ENCODE measurements at places on chromosomes 3 and 15.

DNA sequence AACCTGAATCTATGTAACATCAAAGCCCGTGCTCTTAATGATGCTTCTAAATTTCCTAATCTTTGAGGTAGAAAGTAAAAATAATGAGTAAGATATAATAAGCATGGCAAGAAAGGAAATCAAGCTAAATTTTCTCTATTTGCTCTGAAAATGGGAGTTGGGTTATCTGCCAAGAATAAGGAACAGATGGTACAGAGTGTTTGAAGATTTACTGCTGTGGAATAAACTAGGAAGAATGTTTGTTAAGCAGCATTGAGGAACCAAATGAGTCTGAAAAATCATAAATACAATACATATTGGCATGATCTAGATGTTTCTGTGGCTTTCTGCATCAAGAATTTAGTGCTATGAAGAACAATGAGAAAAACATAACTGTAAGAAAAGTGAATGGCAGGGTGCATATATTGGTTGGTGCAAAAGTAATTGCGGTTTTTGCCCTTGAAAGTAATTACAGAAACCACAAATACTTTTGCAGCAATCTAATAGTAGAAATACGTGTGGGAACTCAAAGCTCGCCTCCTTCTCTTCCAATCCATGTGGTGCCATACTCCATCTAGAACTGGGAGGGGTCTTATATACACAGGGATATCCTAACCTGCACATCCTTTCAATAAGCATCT is 87.6 kb downstream of the SUCNR1 start:
- no peak for DNase-seq

- no peak for DNase-seq
These were observed 22.9 kb downstream of the CLSTN2 start for GRCh38 chr3:139957844-139958243.

GRCh38 chr3:73475717-73476116 is 149.0 kb downstream of the PDZRN3 start:
- no peak for DNase-seq

DNA sequence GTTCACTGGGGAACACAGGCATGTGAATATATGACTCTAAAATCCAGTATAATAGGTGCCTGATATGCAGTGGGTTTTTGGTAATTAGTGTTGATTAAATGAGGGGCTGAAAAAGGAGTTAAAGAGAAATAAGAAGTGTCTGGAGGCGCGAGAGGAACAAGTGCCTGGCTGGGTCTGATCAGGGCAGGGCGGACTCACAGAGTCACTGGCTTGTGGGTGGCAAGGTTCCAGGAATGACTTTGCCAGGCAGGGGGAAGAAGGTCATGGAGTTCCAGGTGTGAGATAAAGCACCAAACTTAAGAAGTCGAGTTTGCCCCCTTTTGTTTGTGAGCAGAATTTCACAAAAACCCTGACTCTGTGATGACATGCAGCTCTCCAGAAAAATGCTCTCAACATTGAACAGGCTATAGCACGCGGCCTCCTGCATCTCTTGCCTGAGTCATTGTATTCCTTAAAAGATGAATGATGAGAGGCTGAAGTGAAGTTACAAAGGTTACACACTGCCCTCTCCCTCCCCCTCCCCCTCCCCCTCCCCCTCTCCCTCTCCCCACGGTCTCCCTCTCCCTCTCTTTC is 63.0 kb upstream of the LMCD1 start:
- no peak for DNase-seq

DNA sequence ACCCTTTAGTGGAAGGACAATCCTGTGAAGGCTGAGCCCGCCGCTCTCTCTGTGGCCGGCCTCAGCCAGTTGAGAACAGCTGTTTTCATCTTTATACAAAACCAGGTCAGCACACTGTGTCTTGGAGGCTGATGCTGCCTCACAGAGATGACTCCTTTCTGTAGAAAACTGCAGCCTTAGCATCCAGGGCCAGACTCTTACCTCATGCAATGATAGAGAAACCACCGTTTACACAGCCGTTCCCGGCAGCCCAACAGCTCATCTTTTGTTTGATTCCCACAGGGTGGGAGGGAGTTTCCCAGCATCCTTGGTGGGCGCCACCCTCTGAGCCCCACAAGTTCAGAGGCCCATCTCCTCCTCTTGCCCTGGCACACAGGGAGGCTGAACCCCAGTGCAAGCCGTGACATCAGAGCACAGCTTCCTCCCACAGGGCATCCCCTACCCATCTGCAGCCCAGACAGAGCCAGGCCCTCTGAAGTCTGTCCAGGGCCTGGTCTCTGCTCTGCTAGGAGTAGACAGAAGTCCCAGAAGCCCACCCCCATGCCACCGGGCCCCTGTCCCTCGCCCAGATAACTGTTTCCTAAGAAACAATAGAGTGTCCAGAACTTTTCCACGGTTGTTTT is 105.0 kb downstream of the LRRK1 start:
- no peak for DNase-seq

DNA sequence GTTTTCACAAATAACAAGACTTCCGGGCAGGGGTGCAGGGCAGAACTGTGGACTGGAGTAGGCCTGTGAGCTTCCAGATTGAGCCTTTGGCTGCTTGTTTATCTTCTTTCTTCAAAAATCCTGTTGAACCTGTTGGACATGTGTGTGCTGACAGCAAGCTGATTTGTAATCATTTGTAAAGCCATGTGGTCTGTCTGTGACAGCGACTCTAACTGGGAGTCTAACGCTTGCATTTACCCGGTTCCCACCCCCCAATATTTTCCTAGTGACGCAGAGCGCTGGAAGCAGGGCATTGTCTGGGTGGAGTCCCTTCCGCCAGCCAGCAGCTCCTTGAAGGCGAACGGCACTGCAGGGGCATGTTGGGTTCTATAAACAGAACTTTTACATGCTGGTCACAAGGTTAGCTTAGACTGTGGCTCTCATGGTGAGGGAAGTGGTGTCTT is 85.7 kb upstream of the MYZAP start:
- DNase-seq, result peak; percentile 73

- DNase-seq, result no peak
These were observed 64.5 kb upstream of the TP63 start for GRCh38 chr3:189566550-189567130.

- DNase-seq, result no peak
These were observed 8.1 kb upstream of the MAPK6 start for GRCh38 chr15:52010633-52011595.

DNA sequence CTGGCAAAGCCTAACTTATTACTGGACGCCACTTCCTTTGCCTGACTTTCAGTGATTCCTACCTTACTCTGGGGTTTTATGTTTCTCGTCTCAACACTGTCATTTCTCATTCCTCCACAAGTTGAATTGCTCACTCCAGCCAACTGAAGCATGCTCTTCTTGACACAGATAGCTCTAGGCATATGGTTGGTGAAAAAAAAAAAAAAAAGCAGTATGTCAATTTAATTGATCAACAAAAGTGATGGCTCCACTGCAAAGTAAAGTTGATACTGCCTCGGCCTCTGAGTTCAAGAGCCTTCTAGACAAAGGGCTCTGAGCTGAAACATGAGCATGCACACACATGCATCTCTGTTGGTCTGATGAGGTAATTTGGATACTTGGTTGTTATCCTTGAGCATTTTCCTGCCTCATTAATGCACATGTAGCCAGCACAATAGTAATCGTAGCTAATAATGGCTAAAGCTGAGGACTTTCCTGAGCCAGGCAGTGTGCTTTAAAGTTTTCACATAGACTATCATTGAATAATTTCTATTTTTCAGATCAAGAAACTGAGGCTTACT is 21.4 kb upstream of the UBE2Q2 start:
- DNase-seq, result no peak

DNA sequence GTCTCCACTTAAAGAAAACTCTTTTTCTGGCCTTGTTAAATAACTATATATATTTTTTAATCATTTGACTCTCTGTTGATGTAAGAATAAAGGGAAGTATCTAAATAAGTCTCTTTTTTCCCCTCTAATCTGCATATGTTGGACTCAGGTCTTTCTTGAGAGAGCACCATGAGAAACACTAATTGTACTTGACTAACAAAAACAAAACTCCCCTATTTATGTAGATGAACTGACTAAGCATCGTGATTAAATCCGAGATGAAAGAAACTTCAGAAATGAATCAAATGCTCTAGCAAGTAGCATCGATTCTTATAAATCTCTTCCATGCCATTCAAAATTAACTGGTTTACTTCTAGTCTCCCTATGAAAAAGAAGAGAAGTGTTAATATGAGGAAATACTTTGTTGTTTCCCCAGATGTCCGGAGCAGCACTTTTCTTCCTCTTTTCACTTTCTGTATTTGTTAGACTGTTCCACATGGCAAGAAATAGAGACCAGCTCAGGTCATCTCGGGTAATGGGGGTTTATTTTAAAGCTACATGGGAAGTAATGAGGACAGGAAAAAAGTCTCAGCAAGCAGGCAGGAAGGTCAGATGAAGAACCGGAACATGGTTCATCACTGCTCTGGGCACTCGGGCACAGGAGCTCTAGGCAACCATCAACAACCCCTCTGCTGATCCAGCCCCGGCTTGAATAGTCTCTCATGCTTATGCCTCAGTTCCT is 288.3 kb downstream of the CNTN6 start:
- DNase-seq, result no peak

DNA sequence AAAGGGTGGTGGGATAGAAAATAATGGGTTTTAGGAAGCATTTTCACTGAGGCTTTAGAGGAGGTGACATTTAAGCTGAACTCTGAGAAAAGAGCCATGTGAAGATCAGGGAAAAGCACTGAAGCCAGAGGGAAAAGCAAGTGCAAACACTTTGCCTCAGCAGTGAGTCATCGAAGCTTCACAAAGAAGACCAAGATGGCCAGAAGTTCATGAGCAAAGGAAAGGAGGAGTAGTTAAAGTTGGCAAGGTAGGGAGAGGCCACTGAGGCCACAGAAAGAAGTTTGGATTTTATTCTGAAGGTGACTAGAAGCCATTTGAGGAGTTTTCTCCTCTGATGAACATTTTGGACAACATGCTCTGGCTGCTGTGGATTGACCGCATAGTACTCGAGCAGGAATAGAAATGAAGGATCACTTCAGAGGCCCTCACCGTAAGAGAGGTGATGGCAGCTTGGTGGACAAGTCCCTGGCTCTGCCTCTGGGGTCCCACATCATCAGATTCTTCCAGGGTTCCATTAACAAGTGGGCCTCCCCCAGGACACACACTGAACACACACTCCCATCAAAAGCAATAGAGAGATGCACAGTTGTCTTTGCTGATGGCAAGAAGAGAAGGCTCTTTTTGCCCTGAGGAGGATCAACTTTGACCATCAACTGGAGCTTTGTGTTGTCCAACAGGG is 75.5 kb downstream of the TOP2B start:
- DNase-seq, result no peak

GRCh38 chr3:112372396-112372795 is 39.4 kb downstream of the CD200 start:
- DNase-seq, result no peak

- peak; percentile 38 for DNase-seq
These were observed 25.0 kb upstream of the GPR171 start for GRCh38 chr3:151227807-151228665.

DNA sequence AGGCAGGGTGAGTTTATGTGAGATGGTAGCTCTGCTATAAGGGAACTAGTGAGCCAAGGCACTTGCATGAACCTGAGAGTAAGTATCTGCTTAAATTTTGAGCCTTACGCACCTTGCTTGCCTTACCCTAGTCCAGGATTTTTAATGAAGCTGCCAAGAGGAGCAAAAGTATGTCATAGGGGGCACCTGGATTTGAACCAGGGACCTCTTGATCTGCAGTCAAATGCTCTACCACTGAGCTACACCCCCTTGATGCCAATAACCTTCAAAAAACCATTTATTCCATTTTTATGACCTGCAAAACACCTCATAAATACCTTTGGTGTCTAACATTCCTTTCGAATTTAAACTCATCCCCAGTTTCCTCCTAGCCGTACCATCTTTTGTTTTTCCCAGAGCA is 88.3 kb upstream of the ACP3 start:
- DNase-seq, result no peak

GRCh38 chr3:46907960-46908293 is 30.4 kb downstream of the PTH1R start:
- DNase-seq, result no peak

- DNase-seq, result peak; percentile 44
These were observed 58.5 kb downstream of the ECT2 start for GRCh38 chr3:172808969-172809546.

GRCh38 chr3:148763156-148763680 is 64.4 kb upstream of the CPB1 start:
- no peak for DNase-seq

GRCh38 chr15:87579537-87579936 is 677.0 kb downstream of the NTRK3 start:
- DNase-seq, result no peak

GRCh38 chr15:64754663-64755426 is 20.5 kb downstream of the RBPMS2 start:
- no peak for DNase-seq

DNA sequence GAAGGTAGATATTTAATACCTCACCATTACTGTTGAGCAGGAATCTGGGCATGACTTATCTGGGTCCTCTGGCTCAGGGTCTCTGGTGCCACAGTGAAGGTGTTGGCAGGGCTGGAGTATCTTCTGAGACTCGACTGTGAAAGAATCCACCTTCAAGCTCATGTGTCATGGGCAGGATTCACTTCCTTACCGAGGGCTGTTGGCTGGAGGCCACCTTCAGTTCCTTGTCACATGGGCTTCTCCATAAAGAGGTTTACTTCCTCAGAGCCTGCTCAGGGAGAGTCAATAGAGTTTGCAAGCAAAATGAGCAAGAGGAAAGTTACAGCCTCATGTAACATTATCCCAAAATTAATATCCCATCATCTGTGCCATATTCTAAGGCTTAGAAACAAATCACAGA is 459.5 kb downstream of the NR2F2 start:
- DNase-seq, result no peak

- DNase-seq, result no peak
These were observed 181.6 kb upstream of the RBMS3 start for GRCh38 chr3:29099296-29099695.

GRCh38 chr3:178536211-178537079 is at the start of gene KCNMB2:
KCNMB2 (plus strand) TSS chr3:178536436.
- DNase-seq, result peak; percentile 80

DNA sequence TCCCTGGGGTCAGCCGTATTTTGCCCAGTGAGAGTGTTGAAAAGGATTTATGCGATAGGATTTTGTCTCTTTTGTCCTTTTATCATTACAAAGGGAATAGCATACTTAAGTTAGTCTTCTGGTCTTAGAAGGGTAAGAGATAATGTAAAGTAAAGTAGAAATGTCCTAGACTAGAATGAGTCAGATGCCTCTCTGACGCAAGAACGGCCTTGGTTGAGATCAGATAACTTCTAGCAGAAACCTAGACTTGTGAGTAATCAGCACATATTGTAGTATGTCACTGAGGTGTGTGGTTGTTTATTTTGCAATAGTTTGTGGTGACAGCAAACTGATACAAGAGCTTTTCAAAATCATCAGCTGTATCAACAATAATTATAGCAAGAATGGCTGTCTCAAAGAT is 866.1 kb downstream of the NSUN3 start:
- DNase-seq, result no peak

GRCh38 chr3:87503900-87504498 is 227.6 kb upstream of the POU1F1 start:
- peak; percentile 61 for DNase-seq

DNA sequence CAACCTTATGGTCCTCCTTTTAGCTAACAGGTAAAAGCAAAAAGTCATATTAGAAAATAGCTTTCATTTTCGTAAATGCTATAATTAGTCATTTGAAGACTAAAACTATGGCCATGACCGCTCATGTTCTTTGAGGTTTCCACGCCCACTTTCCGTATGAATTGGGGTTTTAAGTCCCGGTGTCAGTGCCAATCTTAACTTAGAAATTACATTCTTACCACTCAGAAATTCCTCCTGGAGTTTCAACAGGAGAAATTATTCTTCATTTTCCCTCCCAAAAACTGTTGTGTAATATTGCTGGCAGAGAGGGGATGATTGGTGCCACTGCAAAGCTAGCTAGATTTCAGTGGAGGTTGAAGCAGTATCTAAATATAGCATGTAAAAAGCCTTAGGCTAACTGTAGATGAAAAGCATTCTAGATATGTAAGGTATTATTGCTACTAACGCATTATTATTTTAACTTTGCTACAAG is 71.0 kb upstream of the MDFIC2 start:
- no peak for DNase-seq

All from NCI-H526 (cell line).